ENCODE measurements at places on chromosomes 2 and 18.

- no peak for DNase-seq
These were observed 11.8 kb downstream of the COL4A4 start for GRCh38 chr2:227152093-227152766.

- peak; percentile 87 for DNase-seq
These were observed 510.3 kb downstream of the RNF144A start for GRCh38 chr2:7427293-7428060.

GRCh38 chr2:32947484-32948143 is 861 bp downstream of the LTBP1 start:
- no peak for DNase-seq

DNA sequence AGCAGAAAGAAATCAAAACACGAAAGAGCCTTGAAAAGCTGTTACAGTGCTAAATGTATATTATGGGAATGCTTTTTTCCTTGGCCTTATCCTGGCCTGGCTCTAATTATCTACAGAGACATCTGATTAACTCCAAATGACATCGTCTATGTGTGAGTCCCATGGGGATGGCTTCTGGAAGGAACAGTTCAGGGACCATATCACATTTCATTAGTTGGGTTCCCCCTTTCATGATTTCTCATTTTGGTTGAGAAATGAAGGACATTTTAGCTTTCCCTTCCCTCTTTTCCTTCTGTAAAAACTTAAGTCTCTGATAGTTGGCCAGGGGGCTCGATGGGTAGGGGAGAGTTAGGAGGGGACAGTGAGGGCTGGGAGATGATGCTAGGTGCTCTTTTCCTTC is 116.7 kb downstream of the PRKCE start:
- no peak for DNase-seq

DNA sequence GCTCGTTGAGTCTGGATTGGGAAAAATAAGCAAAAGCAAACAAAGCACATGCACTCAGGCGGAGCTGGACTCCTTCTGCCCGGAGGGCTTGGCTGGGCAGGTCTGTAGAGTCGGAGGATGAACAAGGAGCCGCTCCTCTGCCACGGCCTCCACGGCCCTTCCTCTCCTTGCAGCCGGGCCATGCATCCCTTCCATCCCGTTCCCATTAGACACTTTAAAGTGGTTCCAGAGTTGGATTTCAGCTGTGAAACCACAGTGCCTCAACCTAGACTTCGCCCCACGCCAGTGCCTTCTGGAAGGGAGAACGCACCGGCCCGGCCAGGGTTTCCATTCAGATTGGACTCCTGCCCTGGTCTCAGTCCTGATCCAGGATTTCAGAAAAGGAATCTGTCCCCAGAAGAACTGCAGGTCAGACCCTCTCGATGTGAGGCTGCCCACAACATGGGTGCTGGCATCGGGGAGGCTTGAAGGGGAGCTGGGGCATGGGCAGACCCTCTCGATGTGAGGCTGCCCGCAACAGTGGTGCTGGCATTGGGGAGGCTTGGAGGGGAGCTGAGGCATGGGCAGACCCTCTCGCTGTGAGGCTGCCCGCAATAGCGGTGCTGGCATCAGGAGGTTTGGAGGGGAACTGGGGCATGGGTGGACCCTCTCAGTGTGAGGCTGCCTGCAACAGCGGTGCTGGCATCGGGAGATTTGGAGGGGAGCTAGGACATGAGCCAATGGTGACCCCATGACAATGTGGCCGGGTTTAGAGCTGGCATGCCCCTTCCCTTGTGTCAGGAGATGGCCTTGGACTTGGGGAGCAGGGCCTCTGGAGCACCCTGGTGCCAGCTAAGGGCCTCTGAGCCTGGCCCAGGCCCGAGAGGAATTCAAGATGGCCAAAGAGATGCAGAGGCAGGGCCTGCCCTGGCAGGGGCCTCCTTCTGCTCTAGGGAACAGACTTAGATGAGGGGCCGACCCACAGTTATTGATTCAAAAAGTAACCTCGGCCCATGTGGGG is 304.5 kb downstream of the NDUFA10 start:
- no peak for DNase-seq

- DNase-seq, result no peak
These were observed 284.9 kb downstream of the INSIG2 start for GRCh38 chr2:118372886-118373830.

- DNase-seq, result no peak
These were observed 2092.7 kb upstream of the PIK3C3 start for GRCh38 chr18:39862341-39862740.
